ENCODE measurements at places on chromosomes 4 and X. TPM values are rescaled to one million over a fixed set of nuclear protein-coding genes. Genes with fewer than 3 reads are reported as not detected.

The SLC6A14 gene
- total RNA-seq: not detected

GRCh38 chr4:152992027-152992426 lies 55.9 kb downstream of the FHDC1 start:
- H3K27ac ChIP-seq: no peak overlapping the region
- H3K27me3 ChIP-seq: no peaks in the 10 kb centered on the region
- no peaks in the 10 kb centered on the region for H3K4me1 ChIP-seq
- DNase-seq: no peak
- no peak overlapping the region for H3K4me3 ChIP-seq

GRCh38 chr4:154343651-154344050 lies 147.9 kb downstream of the DCHS2 start:
- H3K4me3 ChIP-seq: no peak overlapping the region
- no peaks in the 10 kb centered on the region for H3K36me3 ChIP-seq
- DNase-seq: no peak
- peaks cover 4% of the 10 kb centered on the region for H3K27me3 ChIP-seq
- no peaks in the 10 kb centered on the region for H3K4me1 ChIP-seq
- no peak overlapping the region for H3K27ac ChIP-seq

DNA sequence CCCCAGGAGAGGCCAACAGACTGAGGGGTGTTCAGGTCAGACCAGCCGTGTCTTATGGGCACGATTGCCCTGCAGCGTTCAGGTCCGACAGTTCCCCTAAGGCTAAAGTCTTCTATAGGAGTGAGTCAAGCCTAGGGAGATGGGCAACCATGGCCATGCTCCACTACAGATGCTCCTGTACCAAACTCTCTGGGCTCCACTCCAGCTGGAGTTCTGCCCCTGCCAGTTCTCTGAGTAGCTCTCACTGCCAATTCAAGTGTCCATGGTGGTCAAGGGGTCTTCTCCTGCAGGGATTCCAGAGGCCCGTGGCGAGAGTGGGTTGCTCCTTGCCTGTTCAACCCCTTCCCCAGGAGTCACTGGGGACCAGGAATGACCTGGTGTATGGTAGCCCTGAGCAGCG lies 38.2 kb downstream of the BEX3 start:
- H3K27me3 ChIP-seq: no peaks in the 10 kb centered on the region
- no peak overlapping the region for H3K4me3 ChIP-seq
- DNase-seq: no peak
- no peak overlapping the region for H3K27ac ChIP-seq
- no peaks in the 10 kb centered on the region for H3K36me3 ChIP-seq

GRCh38 chr4:6278801-6279197 lies 9.1 kb downstream of the WFS1 start:
- H3K4me3 ChIP-seq: no peak overlapping the region
- H3K27me3 ChIP-seq: no peaks in the 10 kb centered on the region
- no peaks in the 10 kb centered on the region for H3K36me3 ChIP-seq
- peaks cover 8% of the 10 kb centered on the region for H3K4me1 ChIP-seq
- H3K27ac ChIP-seq: no peak overlapping the region

DNA sequence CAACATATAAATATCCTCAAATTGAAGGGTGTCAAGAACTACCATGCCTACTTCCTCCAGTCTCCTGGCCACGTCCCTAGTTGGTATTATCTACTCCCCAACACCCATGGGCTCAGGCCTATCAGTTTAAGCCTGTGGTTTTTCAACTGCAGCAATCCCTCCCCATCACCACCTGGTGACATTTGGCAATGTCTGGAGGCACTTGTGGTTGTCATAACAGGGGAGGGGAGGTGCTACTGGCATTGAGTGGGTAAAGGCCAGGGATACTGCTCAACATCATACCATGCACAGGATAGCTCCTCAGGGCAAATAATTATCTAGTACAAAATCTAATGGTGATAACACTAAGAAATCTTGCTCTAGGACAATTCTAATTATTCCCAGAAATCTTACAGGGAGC lies 95.3 kb downstream of the COMMD8 start:
- no peak overlapping the region for H3K4me3 ChIP-seq
- H3K27me3 ChIP-seq: no peaks in the 10 kb centered on the region
- H3K4me1 ChIP-seq: no peaks in the 10 kb centered on the region
- H3K36me3 ChIP-seq: no peaks in the 10 kb centered on the region
- DNase-seq: no peak

DNA sequence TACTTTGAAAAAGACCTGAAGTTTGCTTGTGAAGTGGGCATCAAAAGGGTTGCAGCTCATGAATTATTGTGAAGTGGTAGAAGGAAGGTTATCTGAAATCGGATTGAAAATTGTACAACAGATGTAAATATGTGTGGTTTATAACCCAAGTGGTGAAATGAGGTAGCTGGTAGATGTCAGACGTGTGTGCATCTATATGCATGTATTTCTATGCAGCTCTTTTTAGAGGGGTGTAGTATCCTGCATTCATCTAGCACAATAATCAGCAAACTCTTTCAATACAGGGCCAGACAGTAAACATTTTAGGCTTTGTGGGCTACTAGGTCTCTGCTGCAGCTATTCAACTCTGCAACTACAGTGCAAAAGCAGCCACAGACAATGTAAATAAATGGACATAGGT lies 9.4 kb downstream of the ATRX start:
- no peak for DNase-seq
- H3K27ac ChIP-seq: peak overlapping the region; percentile 5
- H3K36me3 ChIP-seq: no peaks in the 10 kb centered on the region
- peak overlapping the region; percentile 40 for H3K4me3 ChIP-seq

Data from CD4-positive, CD25-positive, alpha-beta regulatory T cell (primary cell).